ENCODE measurements at places on chromosomes 16 and 17.

DNA sequence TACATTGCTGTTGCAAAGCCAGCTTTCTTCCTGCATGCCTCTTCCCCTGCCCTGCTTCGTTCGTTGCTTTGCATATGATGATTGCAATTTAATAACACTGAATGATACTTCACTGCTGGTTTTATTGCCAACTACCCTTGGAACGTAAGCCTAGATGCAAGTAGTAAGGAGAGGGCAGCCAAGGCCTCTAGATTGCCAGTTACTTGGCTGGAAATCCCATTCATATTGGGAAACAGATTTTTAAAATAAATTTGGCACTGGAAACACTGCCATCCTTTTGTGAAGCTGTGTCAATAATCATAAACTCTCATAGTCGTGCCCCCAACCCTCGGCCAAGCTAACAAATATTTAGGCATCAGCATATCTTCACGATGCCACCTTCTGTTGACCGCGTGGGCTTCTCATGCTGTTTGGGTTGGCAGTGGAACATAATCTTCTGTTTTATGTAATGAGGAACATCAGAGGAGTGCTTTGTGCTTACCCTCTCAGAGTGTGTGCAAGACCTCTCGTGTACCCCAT lies 86.5 kb downstream of the MAP2K6 start:
- DNase-seq, result no peak

GRCh38 chr17:78294356-78294755 lies 62.9 kb downstream of the TMEM235 start:
- DNase-seq, result no peak

DNA sequence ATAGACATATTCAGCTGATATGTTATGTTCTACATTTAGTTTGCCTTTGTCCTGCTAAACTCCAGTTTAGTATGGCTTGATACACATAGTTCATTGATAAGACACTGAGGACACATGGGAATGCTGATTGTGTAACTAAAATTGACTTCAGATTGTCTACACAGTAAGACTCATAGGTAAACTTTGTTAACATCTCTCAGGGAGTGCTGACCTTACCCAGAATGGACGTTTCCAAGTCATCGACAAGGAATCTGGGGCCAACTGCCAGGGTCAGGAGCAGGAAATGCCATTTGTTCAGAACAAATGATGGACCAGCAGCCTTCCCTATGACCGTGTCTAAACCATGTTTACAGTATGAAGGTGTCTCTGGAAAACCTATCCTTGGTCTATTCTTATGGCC lies 58.7 kb downstream of the DYNLRB2 start:
- no peak for DNase-seq

DNA sequence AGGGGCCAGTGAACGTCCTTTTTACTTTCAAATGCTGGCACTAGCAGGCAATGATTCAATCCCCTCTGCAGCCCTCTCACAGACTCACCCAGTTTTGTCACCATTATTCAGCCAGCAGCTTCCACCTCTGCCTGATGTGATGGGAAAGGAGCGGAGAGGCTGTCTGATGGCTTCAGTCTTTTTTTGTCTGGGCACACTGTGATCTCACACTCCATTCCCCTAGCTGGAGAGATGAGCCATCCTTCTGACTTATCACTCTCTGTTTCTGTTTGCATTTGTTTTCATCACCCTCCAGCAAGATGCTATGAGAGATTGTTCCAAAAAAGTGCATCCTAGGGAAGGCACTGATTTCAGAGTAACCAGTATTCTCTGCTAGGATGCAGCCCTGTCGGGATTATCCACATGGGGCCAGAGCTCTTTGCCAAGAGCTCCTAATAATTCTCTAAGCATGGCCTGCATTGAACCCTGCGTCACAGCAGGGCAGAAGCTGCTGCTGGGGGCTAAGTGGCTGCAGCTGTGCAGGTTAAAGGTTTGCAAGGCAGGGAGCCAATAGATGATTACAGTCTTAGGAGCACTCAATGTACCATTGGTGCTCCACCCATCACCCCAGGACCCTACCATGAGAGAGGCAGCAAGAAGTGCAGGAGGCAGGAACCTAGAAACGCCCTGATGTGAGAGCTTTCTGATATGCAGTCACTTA lies 236.1 kb upstream of the C16orf82 start:
- no peak for DNase-seq

GRCh38 chr17:62126292-62126691 lies 61.2 kb upstream of the MED13 start:
- no peak for DNase-seq

- no peak for DNase-seq
Measured at GRCh38 chr17:82808921-82809905, 30.6 kb downstream of the ZNF750 start.

- DNase-seq, result no peak
Measured at GRCh38 chr16:22123146-22123545, 30.8 kb downstream of the VWA3A start.

DNA sequence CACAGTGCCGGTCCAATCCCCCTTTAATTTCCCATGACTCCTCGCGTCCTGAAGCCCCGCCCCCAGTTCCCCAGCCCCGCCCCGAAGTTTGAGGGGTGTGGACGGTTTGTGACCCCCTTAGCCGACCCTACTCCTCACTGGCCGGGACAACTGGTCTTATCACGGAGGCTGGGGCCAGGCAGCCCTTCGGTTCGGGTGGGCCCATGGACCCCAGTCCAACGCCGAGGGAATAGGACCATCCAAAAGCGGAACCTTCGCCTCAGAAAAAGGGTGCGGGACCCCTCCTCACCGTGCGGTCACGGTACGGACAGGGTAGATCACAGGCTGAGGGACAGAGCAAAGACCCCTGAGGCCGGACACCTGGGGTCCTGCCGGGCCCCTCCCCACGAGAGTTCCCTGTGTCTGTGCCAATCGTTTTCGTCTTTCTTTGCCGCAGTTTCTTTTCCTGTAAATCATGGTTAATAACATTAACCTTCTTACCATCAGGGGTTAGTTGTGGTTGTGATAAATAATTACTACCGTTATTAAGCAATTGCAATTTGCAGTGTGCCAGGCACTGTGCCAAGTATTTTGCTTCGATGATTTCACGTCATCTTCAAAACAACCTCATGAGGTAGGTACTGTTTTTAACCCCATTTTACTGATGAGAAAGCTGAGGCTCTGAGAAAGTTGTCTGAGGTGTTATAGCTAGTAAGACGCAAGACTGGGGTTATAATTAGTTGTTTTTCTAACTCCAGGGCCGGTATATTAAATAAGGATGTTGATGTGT lies 543 bp downstream of the TMUB2 start:
- no peak for DNase-seq

DNA sequence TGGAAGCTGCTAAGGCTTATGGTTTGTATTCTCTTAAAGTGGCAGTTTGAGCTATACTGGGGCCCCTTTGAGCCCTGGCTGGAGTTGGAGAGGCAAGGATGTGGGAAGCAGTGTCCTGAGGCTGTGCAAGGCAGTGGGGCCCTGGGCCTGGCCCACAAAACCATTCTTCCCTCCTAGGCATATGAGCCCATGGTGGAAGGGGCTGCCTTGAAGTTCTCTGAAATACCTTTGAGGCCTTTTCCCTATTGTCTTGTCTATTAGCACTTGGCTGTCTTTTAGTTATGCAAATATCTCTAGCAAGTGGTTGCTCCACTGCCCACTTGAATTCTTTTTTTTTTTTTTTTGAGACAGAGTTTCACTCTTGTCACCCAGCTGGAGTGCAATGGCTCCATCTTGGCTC lies 119.2 kb downstream of the PCTP start:
- no peak for DNase-seq

DNA sequence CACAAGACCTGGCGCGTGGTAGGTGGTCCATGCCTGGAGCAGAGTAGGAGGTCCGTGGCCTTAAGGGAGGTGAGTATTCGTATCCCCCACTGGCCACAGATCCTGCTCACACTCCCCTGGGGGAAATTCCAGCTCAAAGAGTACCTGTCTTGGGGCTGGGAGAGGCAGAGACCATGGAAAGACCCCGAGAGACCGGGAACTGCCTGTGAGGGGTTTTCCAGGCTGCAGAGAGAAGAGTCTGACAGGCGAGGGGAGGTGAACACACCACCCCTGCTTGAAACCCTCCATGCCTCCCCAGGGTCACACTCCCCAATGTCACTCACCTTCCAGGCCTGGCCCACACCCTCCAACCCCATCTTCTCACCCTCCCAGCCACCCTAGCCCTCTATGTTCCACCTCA lies 12.6 kb upstream of the SNN start:
- no peak for DNase-seq

DNA sequence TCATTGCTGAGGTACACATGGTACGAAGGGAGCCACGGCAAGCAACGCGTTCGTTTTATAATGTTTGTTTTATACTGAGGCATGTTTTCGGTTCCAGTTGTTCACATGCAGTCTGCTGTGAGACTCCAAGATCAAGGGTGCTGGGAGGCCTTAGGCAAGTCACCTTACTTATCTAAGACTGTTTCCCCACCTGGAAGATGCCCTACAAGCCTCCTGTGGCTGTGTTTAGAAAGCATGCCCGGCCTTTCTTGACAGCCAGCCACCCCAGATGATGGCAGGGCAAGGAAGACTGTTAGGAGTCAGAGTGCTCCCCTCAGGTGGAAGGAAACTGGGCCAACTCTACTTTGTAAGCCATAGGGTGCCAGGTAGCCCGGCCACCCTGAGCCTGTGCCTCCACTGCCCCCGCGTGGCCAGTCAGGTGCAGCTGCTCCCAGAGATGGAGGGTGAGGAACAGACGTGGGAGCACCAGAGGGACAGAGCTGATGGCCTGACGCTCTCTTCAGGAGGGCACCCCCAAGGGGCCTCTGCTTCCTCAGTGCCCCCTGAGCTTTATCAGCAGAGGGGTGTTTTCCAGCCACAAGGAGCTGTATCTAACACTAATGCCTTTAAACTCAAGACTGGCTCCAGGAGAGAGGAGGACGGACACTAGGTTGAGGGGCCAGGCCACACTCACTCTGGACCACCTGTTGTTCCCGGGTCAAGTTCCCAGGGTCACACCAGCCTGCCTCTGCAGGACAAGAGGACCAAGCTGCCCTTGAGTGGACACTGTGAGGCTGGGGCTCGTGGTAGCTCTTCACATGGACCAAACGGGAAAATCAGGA lies 5.4 kb downstream of the NAT9 start:
- peak; percentile 67 for DNase-seq

- no peak for DNase-seq
Measured at GRCh38 chr17:44059101-44059892, 7.2 kb downstream of the LSM12 start.

- no peak for DNase-seq
Measured at GRCh38 chr16:49961089-49961488, 63.9 kb upstream of the CNEP1R1 start.

GRCh38 chr16:967546-968295 lies 3.1 kb downstream of the LMF1 start:
- no peak for DNase-seq

DNA sequence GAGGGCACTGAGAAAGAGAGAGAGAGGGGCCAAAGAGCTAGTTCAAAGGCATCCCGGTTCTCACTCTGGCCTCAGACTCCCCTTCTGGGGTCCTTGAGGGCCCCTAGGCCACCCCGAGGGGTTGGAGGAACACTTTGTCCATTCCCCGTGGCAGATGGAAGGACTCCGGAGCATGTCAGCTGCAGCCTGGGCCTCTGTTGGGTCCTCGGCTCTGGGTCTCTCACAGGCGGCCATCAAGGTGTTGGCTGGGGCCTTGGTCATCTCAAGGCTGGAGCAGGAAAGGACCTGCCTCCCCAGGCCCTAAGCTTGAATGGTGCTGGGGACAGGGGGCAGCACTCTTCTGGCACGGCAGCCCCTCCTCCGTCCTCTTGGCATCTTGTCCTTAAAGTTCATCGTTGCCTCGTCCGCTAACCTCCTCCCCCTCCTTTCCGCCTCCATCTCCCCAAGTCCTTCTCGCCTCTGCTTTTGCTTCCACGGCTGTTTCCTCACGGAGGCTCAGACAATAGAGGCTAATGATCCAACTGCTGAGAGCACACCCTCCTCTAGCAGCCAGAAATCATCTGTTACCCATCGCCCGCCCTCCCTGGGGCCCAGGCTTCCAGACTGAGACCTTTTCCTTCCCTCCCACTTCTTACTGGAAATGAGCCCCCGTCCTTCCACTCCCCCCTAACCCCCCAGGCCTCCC lies 23.3 kb downstream of the CCR7 start:
- DNase-seq, result no peak

DNA sequence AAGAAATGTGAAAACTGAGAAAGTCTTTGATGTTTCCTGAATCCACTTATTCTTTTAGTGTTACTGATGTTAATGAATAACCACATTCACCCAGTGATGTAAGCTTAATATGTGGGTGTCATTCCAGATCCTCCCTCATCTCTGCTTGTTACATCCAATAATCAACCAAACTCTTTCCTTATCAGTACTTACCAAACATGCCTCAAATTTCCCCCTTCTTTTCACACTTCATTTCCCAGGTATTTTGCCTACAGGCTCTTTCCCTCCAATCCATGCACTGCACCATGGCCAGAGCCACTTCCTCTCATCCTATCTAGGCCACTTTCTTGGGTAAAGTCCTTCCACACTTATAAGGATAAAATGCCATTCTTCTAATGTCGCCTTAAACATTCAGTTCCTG lies 451.5 kb downstream of the NPIPA7 start:
- DNase-seq, result no peak

DNA sequence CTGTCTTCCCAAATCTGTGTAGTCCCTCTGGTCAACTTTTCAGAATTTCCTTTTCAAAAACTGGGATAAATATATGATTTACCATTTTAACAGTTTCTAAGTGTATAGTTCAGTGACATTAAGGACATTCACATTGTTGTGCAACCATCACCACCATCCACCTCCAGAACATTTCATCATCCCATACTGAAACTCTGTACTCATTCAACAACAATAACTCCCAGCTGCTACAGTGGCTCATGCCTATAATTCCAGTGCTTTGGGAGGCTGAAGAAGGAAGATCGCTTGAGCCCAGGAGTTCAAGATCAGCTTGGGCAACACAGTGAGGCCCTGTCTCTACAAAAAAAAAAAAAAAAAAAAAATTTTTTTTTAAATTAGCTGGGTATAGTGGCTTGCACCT lies 131.0 kb downstream of the AATF start:
- DNase-seq, result no peak

- DNase-seq, result no peak
Measured at GRCh38 chr16:27640277-27640600, 90.3 kb downstream of the KATNIP start.

DNA sequence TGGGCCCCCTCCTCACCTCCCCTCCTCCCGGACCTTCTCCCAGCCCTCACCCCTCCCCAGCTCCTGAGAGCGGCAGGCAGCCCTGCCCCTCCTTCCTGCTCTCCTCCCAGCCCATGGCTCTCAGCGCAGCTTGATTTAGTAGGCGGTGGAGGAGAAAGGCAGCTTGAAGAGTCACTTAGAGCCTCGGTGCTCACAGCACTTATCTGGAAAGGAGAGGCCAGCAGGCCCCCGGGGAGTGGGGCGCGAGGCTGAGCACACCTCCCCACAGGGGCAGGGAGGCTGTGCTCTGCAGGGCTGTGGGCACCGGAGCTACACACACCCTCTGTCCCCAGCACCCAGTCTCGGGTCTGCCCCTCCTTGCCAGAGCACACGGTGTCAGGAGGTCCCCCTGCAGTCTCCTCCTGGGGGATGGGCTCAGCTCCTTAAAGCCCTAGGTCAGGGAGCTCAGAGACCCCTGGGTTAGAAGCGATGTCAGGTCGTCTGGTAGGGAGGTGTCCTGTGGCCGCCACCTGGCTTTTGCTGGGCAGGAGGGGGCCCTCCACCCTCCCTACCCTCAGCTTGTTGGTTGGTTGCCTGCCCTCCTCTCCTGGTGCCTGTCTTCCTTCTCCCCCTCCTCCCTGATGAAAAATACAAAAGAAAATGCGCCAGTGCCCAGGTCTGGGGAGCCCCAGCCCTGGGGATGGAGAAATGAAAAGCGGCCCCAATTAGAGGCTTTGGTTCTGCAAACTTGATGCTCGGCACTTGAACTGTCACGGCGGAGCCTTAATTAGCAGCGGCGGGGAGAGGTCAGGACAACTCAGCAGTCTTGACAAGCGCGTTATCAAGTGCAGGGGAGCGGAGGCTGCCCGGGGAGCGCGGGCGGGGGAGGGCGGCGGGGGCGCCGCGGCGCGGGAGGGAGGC lies 151.1 kb upstream of the GSE1 start:
- no peak for DNase-seq

All from progenitor cell of endocrine pancreas (in vitro differentiated cells).